ENCODE measurements at places on chromosomes 11 and 22.

GRCh38 chr22:45638197-45638596 lies 33.4 kb upstream of the ATXN10 start:
- DNase-seq, result no peak

DNA sequence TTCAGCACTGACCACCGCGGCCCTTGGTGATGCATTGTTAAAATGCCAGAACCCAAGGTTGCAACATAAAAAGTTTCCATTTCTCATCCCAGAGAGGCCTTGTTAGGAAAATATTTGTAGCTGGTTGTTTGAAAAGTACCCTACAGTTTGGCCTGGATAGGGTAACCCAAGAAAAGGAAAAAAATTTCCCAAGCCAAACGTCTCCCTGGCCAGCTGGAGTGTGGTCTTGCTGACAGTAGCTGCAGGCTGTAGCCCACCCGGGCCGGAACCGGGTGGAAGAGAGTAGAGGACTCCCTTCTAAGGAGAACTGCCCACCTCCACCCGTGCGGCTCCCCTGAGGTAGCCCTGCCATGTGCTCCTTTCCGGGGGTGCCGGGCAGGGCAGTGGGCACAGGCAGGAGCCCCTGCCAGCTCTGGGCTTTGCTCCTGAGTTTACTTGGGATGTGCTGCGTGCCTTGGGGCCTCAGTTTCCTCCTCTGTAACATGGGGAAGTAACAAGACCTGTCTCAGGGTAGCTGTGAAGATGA lies 38.5 kb downstream of the IGHMBP2 start:
- DNase-seq, result no peak

GRCh38 chr11:94376841-94377240 lies 24.4 kb downstream of the GPR83 start:
- no peak for DNase-seq

- DNase-seq, result no peak
Measured at GRCh38 chr22:42306010-42306409, 35.6 kb upstream of the TCF20 start.

DNA sequence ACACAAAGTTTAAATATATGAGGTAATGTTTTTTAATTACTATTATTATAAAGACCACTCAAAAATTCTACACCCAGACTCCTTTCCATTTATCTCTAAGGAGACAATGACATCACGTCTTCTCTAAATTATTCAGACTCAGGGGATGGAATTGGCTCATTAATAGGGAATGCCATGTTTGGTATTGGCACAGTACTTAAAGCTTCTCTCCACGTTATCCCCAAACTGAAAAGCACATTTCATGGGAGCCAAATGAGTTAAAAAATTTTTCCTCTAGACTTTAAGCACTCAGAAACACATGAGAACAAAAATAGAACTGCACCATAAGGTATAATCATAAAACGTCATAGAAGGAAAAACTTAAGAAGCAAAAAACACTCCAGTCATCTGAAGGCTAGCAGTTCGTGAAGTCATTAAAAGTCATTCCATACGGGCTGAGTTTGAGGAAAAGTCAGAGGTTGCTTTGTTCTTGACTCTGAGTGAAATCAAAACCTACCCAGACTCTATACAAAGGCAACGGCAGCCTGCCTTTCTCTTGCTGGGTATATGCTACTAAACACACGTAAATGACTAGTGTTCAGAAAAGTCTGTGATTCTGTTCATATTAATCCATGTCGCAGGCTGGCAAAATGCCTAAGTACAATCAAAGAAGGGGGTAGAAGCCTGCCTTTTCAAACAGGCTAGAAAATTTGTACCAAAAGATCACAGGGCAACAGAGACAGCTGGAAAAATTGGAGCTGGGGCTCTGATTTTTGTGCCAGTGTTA lies 8.7 kb upstream of the MPPED2 start:
- no peak for DNase-seq

- no peak for DNase-seq
Measured at GRCh38 chr11:46342239-46342638, 5.0 kb upstream of the DGKZ start.

DNA sequence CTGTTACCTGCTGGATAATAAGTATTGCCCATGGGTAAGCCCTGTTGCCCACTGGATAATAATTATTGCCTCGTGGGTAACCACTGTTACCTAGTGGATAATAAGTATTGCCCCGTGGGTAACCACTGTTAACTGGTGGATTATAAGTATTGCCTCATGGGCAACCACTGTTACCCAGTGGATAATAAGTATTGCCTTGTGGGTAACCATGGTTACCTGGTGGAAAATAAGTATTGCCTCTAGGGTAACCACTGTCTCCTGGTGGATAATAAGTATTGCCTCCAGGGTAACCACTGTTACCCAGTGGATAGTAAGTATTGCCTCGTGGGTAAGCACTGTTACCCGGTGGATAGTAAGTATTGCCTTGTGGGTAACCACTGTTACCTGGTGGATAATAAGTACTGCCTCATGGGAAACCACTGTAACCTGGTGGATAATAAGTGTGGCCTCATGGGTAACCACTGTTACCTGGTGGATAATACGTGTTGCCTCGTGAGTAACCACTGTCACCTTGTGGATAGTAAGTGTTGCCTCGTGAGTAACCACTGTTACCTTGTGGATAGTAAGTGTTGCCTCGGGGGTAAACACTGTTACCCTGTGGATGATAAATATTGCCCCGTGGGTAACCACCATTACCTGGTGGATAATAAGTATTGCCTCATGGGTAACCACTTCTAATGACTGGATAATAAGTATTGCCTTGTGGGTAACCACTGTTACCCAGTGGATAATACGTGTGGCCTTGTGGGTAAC lies 29.0 kb upstream of the NXPE4 start:
- DNase-seq, result no peak

DNA sequence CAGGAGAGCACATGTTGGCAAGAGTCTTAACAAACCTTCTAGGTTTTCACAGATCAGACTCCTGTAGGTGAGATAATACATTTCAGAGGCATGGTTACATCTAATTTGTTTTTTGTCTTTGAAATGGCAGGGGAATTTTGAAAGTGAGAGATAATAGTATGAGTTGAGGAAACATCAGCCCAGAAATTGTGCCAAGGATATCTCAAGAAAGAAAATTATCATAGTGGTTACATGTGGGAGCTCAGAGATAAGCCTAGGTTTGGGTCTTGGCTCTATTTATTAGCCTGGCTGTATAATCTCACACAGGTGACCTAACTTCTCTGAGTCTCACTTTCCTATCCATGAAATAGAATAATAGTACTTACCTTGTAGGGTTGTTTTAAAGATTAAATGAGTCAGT lies 443 bp downstream of the BTBD18 start:
- DNase-seq, result no peak

DNA sequence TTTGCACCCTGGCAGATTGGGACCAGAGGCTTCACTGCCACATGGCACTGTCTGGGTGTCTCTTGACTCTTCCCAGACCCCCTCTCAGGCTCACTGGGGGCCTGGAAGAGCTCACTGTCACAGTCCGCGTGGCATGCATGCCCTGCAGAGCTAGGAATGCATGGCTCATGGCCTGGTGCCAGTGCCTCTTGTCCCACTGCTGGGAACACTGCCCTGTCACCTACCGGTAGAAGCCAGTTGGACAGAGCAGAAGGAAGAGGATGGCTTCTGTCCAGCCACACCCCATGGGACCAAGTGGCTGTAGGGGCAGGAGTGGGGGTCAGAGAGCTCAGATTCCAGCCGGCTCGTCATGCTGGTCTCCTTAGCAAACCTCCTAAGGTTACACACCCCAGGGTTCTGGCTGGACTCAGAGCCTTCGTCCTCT lies 29.7 kb downstream of the MB start:
- DNase-seq, result no peak

All from NCI-H526 treated with DMSO at 0.1 percent for 48 hours (cell line).